ENCODE measurements at places on chromosomes 4 and X.

DNA sequence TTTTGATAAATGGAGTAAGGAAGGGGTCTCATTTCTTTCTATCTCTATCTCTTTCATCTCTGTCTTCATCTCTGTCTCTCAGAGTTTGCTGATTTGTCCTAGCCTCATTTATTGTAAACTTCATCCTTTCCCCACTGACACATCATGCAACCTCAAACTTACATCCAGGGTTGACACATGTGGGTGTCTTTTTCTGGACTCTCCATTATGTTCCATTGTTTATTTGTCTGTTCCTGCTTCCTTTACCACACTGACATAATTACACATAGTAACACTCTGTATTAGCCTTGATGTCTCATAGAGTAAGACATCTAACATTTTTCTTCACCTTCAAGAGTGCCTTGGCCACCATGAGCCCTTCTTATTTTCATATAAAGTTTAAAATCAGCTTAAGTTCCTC lies 8.1 kb upstream of the SRD5A3 start:
- DNase-seq: no peak
- no peak overlapping the region for H3K4me3 ChIP-seq
- H3K4me1 ChIP-seq: peaks cover 19% of the 10 kb centered on the region
- no peaks in the 10 kb centered on the region for H3K27me3 ChIP-seq

GRCh38 chr4:112348488-112349158 lies 51.5 kb downstream of the ALPK1 start:
- H3K27me3 ChIP-seq: no peaks in the 10 kb centered on the region
- no peak for DNase-seq
- H3K4me1 ChIP-seq: no peaks in the 10 kb centered on the region
- H3K36me3 ChIP-seq: peaks cover 7% of the 10 kb centered on the region

GRCh38 chrX:19636980-19637379 lies 121.7 kb upstream of the MAP3K15 start:
- H3K27me3 ChIP-seq: no peaks in the 10 kb centered on the region
- H3K36me3 ChIP-seq: peaks cover 13% of the 10 kb centered on the region
- DNase-seq: no peak
- H3K4me3 ChIP-seq: no peak overlapping the region

DNA sequence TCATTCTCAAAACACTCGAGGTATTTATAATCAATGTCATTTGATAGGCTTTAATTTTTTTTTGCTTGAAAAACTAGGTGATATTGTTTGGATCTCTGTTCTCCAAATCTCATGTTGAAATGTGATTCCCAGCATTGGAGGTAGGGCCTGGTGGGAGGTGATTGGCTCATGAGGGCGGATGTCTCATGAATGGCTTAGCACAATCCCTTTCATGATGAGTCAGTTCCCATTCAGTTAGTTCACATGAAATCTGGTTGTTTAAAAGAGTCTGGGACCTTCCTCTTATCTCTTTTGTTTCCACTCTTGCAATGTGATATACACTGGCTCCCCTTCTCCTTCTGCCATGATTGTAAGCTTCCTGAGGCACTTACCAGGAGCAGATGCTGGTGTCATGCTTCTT lies 638.7 kb downstream of the DMD start:
- H3K36me3 ChIP-seq: no peaks in the 10 kb centered on the region
- H3K27ac ChIP-seq: no peak overlapping the region
- H3K4me3 ChIP-seq: no peak overlapping the region
- DNase-seq: no peak

DNA sequence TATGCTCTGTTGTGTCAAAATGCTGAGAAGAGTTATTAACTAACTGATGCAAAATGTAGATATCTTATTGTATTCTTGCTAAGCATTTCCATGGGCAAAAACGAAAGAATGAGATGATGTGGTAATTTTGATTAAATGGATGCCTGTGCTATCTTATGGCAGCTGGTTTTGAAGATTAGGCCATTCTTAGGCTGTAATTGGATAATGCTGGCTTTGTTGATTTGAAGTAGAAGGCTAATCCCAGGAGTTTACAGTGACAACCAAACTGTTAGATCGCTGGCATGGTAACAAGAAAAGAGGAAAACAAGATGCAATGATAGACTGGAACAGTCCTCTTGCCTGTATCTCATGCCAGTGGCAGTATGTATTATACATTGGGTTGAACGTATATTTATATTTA lies 74.1 kb upstream of the WDR44 start:
- H3K27ac ChIP-seq: no peak overlapping the region
- H3K36me3 ChIP-seq: no peaks in the 10 kb centered on the region
- no peaks in the 10 kb centered on the region for H3K4me1 ChIP-seq
- no peak overlapping the region for H3K4me3 ChIP-seq

Measured in activated naive CD4-positive, alpha-beta T cell treated with anti-CD3 and anti-CD28 coated beads for 36 hours (primary cell).